ENCODE measurements at places on chromosomes 7 and 10.

DNA sequence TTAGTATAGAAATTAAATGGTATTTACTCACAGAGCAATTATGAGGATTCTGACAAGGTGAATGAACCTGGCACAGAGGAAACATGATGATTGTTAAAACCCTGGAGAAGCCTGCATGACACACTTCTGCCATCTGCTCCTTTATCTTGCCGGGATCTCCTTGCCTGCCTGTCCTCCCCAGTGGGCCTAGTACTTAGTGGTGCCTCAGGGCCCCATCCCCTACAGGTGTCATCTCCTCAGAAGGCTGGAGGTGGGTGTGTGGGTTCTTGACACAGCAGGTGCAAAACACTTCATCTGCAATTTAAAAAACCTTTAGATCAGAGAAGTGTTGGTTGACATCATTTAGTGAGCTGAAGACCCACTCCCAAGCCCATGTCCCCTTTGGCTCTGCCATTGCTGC is 261.2 kb downstream of the ADRA2A start:
- no peak for DNase-seq

GRCh38 chr10:3472287-3473051 is 299.9 kb upstream of the PITRM1 start:
- DNase-seq = no peak

DNA sequence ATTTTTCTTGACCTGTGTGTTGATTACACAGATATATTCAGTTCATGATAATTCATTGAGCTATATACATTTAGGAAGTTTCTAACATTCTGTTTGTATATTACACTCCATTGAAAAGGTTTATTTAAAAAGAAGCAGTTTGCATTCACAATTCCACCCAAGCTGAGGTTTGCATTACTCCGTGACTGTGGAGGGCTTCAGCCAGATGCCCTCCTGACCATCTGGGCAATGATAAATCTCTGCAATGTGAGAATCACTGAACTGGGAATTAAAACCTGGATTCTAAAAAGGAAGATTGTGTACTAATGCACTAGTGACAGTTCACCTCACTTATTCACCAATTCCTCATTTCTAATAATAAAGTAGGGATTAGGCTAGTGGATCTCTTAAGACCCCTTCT is 36.4 kb upstream of the CYP2C9 start:
- DNase-seq = no peak

GRCh38 chr10:114396464-114396863 is 7.8 kb downstream of the AFAP1L2 start:
- DNase-seq = no peak

- peak; percentile 62 for DNase-seq
Observed at GRCh38 chr10:2978111-2978510, 89.2 kb upstream of the PFKP start.

GRCh38 chr10:59593768-59594167 is 115.9 kb downstream of the SLC16A9 start:
- no peak for DNase-seq

DNA sequence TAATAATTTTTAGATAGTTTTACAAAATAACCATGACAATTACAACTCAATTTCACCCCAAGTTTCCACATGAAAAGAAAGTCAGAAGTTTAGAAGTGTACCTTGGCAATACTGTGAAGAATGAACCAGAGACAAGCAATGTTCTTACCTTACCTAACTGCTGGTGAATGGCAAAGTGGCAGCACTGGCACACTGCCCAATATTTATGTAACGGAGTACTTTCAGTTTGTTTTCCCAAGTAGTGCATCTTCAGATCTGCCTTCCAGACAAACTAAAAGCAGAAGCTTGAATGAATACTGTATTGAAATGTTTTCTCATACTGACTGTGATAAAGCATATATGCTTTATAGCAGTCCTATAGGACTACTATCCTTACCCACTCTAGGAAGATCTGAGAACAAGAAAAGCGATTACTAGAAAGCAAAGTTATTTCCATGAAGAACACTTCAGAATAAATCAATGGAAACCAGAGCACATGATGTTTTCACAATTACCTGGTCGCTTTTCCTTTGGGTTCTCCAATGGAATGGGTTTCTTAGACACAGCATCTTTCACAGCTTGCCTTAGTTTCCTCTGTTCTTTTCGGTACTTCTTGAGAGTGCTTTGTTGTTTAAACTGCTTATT is 1.5 kb downstream of the NOC3L start:
- no peak for DNase-seq
